ENCODE measurements at places on chromosomes 16 and 17.

- DNase-seq, result no peak
These were observed 436.4 kb upstream of the DYNLRB2 start for GRCh38 chr16:80104401-80104800.

- DNase-seq, result no peak
These were observed 170.7 kb downstream of the SEC14L1 start for GRCh38 chr17:77311371-77311981.

- DNase-seq, result peak; percentile 4
These were observed 32.9 kb downstream of the COPRS start for GRCh38 chr17:31825961-31826691.

DNA sequence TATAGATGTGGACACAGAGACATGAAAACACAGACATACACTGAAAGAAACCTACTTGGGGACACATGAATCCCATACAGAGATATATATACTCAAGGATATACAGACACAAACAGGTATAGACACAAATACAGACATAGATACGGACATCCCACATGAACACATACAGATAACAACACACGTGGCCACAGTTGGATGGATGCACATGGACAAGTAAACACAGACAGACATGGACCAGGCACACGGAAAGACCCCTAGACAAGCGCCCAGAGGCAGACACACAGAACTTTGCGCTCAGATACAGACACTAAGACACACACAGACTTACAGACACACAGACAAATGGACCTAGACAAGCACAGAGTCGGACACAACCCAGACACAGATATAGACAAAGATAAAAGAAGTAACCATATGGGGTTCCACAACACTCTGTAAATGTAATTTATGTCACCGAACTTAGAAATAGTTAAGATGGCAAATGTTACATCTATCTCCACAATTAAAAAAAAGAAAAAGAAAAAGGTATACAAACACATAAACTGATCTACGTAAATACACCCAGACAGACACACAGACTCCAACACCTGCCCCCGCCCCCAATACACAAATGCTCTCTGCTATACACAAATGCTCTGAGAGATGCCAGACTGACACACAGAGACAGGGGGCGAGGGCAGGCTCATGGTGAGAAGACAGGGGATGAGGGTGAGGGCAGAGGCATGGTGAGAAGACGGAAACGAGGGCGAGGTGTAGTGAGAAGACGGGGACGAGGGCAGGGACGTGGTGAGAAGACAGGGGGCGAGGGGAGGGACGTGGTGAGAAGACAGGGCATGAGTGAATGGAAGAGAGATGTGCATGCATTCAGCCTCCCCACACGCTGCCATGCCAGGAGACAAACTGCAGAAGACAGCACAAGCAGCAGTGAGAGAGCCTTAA, 118.3 kb downstream of the SMG6 start:
- no peak for DNase-seq

DNA sequence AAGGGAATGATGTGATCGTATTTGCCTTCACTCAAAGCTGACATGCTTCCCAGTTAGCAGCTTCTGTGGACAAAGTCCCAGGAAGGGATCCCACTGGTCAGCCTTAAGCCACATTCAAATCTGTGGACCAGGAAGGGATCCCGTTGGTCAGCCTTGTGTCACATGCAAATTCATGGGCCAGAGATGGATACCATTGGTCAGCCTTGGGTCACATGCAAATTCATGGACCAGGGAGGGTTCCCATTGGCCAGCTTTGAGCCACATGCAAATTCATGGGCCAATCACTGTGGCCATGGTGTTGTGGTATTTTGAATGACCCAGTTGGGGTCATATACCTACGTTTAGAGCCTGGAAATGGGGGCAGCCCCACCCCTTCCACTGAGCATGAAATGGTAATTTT, 201.6 kb downstream of the HS3ST4 start:
- no peak for DNase-seq

DNA sequence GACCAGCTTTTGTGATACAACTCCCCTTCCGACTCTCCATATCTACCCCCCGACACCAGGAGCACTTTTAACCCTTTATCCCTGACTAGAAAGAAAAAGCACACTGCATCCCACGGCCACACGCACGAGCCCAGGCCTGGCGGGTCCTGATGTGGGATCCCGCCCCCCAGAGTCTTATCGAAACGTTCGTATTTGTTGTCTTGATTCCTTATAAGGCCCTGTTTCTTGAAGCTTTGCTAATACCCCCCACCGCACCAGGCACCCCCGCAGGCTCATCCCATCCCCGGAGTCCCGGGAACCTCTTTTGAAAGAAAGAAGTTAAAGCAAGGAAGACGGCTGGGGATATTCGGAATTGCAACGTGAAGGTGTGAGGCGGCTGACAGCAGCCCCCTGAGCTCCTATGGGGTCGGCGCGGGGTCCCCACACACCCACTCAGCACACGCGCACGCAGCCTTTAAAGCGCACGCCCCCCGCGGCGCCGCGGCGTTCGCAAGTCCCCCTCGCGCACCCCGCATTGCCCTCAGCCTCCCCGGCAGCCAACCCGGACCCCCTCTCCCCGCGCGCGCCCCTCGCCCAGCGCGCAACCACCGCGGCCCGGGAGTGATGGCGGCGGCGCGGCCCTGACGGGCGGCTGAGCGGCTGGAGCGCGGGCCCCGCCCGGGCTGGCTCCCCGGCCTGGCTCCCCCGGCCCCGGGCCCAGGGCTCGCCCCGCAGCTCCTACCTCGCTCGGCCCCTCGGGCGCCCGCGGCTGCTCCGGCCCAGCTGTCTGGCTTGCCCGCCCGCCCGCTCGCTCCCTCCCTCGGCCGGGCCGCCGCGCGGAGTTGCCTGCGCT, 448 bp downstream of the STAT5B start:
- DNase-seq, result peak; percentile 33

DNA sequence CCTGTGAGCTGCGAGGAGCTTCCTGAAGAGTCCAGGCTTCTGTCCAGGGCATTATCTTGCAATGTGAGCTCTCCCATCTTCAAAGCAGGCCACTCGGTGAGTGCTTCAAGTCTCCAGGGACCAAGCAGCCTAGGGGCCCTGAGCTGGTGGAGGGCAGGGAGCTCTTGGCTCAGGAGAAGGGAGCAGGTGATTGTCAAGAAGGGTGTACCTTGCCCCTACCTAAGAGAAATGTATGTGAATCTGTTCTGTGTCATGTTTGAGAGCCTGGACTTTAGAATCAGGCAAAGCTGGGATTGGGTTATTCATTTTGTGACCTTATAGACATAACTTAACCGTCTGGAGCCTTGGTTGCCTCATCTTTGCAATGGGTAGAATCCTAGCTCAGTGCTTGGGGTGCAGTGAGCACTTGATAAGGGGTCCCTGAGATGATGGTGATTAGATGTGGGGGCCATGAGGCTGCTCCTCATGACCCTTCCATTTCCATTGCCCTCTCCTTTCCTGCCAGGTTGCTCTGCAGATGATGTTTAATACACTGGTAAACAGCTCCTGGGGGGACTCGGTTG, 15.9 kb downstream of the ZNF768 start:
- DNase-seq, result no peak

DNA sequence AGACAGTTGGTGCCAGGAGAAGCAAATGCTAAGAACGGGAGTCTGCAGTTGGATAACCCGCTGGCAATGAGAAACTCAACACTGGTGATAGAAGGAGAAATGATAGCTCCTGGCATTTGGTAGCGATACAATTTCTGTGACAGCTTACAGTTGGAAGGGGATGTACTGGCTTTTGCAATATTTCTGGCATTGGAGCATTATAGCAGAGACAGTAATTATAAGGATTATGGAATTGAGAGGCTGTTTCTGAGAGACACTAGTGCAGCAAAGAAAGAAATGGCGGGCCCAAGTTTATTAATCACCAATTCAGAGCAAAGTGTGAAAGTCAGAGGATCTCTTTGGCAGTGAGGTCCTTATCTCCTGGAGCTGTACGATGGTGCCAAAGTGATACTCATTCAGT, 16.1 kb upstream of the SDK2 start:
- no peak for DNase-seq

DNA sequence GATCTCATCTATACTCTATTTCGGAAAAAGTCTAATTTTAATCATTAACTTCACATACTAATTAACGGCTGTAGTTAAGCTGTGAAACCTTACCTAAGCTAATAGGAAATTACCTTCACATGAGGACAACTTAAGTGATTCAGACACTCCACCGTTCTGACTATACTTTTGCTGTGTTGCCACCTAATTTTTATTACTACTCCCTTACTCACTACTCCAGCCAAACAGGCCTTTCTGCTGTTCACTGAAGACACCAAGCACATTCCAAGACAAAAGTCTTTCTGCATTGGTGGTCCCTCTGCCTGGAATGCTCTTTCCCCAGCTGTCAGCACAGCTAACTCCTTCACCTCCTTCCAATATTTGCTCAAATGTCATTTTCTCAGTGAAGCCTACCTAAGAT, 1.3 kb downstream of the CMTR2 start:
- no peak for DNase-seq

GRCh38 chr17:2423271-2423670, 22.4 kb upstream of the MNT start:
- DNase-seq, result no peak

DNA sequence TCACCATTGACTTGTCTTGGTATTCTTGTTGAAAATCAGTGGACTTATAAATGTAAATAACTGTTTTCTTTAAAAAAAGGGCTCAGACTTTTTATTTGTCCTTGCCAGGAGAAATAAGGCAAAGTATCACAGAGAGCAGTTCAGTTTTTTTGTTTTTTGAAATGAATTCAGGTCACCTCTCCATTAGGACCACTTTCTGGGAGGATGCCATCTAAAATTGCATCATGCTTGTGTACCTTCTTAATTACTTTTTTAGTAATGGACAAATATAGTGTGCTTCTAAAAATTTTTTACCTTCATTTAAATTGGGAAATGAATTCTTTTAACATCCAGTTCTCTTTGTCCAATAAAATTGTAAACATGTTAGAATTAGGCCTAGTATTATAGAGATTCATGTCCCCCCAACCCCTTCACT, 210.0 kb downstream of the BCAS3 start:
- DNase-seq, result no peak

GRCh38 chr16:8768692-8769091, 28.7 kb downstream of the TMEM186 start:
- DNase-seq, result no peak

GRCh38 chr17:17205368-17206123, 587 bp downstream of the PLD6 start:
- peak; percentile 55 for DNase-seq

GRCh38 chr17:8997994-8998628, 23.2 kb upstream of the NTN1 start:
- peak; percentile 66 for DNase-seq

GRCh38 chr17:4592240-4593005, 8.1 kb downstream of the SMTNL2 start:
- no peak for DNase-seq

- DNase-seq, result no peak
These were observed 14.6 kb downstream of the DNASE1 start for GRCh38 chr16:3669082-3669481.

- no peak for DNase-seq
These were observed 20.7 kb downstream of the SPHK1 start for GRCh38 chr17:76404976-76405563.

- DNase-seq, result no peak
These were observed 66.4 kb downstream of the NDEL1 start for GRCh38 chr17:8502126-8502525.

DNA sequence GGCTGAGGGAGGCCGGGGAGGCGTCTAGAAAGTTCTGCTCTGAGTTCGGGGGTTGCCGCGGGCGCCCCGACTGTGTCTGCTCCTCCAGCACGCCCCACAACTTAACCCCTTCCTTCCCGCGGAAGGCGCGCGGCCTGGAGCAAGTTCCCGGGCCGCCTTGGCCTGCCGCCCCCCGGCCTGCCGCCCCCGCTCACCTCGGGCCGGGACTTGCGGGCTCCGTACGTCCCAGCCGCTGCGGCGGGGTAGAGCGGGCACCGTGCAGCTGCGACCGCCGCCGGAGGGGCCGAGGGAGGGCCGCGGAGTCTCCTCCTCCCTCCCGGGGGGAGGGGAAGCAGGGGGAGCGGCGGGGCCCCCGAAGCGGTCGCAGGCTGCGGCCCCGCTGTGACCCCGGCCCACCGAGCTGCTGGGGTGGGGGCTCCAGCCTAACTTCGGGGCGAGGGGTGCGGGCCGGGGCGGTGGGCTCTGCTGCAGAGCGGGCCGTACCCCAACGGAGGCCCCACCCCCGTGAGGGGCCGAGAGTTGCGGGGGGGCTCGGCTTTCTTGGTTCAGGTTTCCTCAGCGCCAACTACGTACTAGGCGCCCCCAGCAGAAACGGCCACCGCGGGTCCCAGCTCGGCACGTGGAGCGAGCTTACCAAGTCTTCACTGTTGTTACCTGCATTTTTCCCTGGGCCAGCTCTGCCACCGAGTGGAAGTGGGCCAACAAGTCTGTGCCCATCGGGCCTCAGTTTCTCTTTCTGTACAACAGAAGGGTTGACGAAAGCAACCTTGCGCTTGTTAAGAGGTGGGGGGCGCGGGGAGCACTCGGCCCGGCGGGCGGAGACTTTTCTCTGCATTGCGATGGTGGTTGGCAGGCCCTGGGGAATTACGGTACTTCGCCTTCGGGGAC, at the start of gene CCDC102A:
Gene CCDC102A, minus strand, starts transcription at position 266 of the 888 bp plus-strand sequence. CDS start 7,394 bp downstream, outside the sequence.
- DNase-seq, result peak; percentile 55

DNA sequence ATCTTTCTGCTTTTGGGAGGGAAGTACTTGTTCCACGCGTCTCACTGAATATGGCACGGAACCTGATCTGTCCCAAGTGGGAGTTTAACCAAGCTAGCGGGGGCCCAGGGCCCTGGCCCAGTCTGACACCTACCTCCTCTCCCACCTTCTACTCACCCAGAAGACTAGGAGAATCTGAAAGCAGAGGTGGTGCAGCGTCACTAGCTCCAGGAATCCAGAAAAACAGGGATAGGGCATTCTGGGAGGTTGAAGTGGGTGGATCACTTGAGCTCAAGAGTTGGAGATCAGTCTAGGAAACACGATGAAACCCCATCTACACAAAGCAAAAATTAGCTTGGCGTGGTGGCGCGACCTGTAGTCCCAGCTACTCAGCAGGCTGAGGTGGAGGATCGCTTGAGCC, 163.5 kb upstream of the ZNF267 start:
- no peak for DNase-seq

- DNase-seq, result no peak
These were observed 88.1 kb downstream of the GOSR1 start for GRCh38 chr17:30565073-30565935.
